HS-5 (cell line): ENCODE measurements at places on chromosomes 6 and 20.
A peak's percentile ranks its signal among the peaks of the same experiment; 100 is the strongest.

DNA sequence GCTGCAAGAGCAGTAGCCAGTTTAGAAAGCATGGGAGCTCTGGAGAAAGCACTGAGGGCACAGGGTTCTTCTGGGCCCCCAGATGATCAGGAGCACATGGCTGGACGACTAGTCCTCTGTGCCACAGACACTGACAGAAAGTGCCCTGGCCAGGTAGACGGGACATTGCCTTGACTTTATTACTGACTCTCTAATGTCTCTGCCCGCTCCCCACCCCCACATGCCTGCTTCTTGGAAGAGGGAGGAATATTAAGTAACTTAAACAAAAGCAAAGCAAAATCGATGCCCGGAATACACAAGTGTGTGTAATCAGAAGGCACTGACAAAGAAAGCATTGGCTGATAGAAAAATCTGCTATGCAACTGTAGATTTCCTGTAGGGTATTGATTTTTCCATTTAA is 99.3 kb downstream of the SOBP start:
- no peak for DNase-seq

- DNase-seq, result no peak
Measured at GRCh38 chr6:48048451-48049146, 62.4 kb downstream of the PTCHD4 start.

GRCh38 chr6:34674268-34674639 is 22.3 kb downstream of the ILRUN start:
- DNase-seq, result no peak

DNA sequence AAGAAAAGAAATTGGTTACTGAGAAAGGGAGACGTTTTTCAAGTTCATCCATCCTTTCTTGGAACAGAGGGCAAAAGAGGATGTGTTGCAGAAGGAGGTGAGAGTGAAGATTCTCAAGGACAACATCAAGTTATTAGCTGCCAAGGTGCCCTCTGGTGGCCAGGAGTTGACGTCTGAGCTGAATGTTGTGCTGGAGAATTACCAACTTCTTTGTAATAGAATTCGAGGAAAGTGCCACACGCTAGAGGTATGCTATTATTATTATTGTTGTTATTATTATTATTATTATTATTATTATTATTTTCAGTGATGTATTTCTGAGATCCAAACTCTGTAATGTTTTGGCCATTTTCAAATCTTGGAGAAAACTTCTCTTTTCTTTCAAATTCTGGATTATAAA is 197.0 kb downstream of the UTRN start:
- peak; percentile 39 for DNase-seq

DNA sequence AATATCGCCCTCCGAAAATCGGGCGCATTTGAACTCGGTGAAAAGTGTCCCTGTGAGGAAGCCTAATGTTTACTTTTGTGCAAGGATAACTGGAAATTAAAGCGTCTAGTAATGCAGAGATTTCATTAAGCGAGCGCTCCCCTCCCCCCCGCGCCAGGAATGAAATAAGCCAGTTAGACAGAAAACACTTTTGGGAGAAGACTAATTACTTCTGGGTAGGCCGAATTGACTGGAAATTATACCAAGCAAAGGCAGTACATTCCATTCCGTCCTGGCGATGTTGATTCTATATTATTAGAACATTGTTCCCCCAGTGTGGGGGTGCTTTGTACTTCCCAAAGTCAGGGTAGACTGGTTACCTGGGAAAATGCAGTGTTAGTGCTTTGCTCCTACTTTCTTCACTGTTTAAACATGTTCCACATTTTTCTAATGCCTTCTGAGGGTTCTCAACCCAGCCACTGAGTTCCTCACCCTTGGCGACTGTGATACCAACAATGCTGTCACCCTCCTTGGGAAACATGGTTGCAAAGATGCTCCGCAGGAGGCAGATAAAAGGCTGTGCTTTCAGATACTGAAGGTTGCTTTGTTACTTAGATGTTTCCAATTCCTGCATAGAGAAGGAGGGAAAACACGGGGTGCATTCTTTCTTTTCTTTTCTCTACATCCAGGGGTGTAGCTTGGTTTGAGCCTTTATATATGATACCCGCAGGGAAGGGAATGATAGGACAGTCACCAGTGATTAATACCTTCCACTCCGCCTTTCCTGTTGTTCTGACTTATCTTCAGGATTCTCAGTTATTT is 2.6 kb downstream of the GJA1 start:
- DNase-seq, result peak; percentile 67
